ENCODE measurements at places on chromosomes 7 and 10.

DNA sequence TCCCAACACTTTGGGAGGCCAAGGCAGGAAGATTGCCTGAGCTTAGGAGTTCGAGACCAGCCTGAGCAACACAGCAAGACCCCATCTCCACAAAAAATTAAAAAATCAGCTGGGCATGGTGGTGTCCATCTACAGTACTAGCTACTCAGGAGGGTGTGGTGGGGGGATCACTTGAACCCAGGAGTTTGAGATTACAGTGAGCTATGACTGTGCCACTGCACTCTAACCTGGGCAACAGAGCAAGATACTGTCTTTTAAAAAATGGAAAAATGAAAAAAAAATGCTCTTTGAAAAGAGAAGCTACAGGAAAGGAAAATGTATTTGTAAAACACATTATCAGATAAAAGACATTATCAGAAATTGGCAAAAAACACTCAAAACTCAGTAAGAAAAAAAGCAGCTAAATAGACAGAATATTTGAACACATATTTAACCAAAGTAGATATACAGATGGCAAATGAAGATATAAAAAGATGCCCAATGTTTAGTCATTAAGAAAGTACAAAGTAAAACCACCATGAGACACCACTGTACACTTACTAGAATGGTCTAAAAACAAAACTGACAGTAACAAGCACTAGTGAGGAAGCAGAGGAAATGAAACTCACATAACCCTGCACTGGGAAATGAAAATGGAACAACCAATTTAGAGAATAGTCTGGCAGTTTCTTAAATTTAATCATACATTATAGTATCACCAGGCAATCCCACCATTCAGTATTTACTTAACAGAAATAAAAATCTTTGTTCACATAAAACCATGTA, 40.5 kb downstream of the NRBF2 start:
- DNase-seq, result no peak

GRCh38 chr10:113422371-113422770, 130.5 kb upstream of the HABP2 start:
- no peak for DNase-seq

GRCh38 chr7:151890355-151891004, 13.6 kb upstream of the PRKAG2 start:
- no peak for DNase-seq

DNA sequence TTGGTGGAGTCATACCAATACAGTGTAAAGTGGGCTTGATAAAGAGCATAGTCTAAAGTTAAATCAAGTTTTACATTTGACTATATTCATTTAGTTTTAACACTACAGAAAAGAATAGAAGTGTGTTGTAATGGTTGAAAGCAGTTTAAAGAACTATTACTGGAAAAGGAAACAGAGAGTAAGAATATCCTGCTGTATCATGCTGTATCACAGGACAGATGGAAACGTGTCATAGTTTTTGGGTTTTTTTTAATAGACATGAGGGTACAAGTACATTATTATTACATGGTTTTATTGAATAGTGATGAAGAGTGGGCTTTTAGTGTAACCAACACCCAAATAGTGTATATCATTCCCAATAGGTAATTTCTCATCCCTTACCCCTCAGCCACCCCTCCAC, 944.3 kb downstream of the LRMDA start:
- no peak for DNase-seq

DNA sequence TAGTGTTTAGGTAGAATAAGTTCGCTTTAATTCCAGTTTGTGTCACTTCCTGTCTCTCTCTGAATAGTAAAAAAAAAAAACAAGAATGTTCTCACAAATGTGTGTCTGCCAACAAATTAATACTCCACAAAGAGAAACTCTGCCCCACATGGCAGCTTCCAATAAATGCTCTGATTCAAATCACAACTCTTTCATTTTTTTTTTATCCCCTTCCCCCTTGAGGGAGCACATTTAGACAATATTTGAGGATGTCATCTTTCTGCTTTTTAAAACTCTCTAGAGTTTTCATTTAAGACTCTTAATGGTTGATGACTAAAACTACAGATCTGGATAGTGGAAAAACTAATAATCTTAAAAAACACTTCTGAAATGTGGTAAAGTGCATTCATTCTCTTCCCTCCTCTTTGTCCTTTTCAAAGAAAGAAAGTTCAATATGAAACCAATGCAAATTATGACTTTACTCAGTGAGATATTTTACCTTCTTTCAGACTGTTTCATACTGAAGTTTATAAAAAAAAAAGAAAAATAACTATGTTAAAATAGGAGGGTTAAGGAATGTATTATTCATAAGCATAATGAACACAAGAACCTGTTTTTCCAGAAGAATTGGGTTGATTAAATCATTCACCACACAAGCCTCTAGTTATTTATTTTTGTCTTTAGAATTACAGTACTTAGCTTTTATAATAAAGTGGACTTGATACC, 42.3 kb downstream of the ARID5B start:
- no peak for DNase-seq

GRCh38 chr10:12489357-12489756, 140.0 kb downstream of the CAMK1D start:
- DNase-seq, result no peak

- DNase-seq, result no peak
Measured at GRCh38 chr7:155538293-155538692, 8.1 kb downstream of the CNPY1 start.

DNA sequence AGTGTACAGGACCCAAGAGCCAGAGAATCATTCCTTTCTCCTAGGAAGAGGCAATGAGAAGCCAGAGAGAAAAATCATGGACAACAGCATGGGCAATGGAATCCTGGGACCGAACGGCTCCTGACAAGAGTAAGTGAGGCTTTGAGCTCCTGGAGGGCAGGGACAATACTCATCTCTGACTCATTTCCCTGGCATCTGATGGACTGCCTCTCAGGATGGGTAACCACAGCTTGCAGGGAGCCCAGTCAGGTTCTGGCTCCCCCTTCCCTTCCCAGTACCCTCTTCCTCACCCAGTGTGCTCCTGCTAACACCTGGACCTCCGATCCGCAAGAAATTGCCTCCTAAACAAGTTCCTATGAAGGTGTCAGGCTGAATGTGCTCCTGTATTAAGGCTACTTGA, 51.2 kb upstream of the SORCS3 start:
- no peak for DNase-seq

DNA sequence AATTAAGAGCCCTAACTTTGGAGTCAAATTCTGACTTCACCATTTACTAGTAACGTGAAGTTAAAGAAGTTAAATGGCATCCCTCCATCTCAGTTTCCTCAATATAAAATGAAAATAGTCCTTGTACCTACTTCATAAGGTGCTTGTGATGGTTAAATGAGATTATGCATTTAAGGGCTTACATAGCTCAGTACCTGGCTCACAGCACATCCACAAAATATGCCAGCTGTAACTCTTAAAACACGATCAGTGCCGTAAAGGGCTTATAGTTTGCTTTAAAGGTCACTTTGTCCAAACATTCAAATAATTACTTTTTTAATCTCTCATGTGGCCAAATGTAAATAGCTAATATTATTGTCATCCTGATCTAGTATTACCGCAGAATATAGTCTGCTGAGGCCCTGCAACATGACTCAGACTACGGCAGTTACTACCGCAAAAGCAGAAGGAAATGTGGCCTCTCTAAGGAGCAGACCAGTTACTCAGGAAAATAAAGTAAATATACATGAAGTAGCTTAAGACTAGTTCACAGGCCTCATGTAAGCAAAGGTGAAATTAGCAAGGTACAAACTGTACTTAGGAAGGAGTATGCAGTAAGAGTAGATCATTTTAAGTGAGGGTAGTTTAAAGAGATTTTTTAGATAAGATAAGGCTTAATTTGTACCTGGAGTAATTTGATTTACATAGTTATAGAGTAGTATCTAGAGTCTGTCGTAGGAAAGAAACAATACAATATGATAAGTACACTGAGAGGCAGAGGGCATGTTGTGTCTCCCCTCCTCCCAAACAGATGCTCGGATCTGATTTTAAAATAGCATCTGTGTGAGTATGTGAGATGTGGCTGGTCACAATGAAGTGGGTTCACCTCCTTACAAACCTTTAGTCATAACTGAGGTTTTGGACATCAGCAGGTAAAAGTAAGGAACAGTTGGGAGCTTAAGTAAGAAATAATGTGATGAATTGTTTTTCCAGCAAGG, 13.1 kb downstream of the CASP2 start:
- DNase-seq, result no peak

DNA sequence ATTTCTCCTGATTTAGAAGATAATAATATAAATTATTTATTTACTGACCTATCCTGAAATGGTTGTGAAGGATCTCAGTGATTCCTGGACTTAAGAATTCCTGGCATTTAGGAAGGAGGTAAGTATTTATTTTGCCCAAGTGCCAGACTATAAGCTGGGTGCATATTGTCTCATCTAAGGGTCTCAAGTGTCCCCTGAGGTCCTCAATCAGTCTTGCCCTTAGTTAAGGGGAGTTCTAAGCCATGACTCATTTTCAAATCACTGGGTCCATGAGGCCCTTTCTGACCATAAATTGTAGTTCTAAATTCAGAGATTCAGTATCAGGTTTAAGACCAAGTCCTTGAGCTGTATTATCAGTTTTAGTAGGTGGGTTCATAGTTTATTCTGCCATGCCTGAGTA, 251.6 kb upstream of the MEOX2 start:
- DNase-seq, result no peak

DNA sequence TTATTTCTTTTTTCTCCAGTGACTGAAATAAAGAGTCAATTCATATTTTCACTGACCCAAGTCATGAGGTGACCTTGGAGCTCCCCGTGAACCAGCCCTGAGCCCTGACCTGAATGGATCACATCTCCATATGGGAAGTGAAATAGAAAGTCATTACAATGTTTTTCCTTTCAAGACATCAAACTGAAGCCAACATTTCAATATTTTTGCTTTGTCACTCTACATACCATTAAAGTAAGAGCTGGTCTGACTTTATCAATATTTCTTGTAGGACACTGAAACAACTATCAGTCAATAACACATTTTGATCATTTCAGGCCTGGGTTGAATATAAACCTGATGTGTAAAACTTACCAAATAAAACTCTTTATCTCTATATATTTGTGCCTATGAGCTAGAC, 249.8 kb upstream of the PHF14 start:
- DNase-seq, result no peak

Measured in amygdala (tissue), 56 donors.